ENCODE measurements at places on chromosomes 12 and 14. TPM values are rescaled to one million over a fixed set of nuclear protein-coding genes. Genes with fewer than 3 reads are reported as not detected.

Gene NANOG
- not detected for total RNA-seq

Gene KTN1
- total RNA-seq, result 55.8 TPM

Gene NEUROD4
- not detected for total RNA-seq

Gene OAS2
- 9.0 TPM for total RNA-seq

Gene RAB5B
- 60.7 TPM for total RNA-seq

- no peak overlapping the region for H3K4me3 ChIP-seq
- DNase-seq, result no peak
Observed at GRCh38 chr12:96360550-96360949, 39.7 kb downstream of the CDK17 start.

- H3K36me3 ChIP-seq, result no peaks in the 10 kb centered on the region
- H3K27ac ChIP-seq, result no peak overlapping the region
- H3K27me3 ChIP-seq, result no peaks in the 10 kb centered on the region
- no peak overlapping the region for H3K4me3 ChIP-seq
- H3K4me1 ChIP-seq, result no peaks in the 10 kb centered on the region
Observed at GRCh38 chr14:35297706-35298105, 5.5 kb downstream of the PSMA6 start.

DNA sequence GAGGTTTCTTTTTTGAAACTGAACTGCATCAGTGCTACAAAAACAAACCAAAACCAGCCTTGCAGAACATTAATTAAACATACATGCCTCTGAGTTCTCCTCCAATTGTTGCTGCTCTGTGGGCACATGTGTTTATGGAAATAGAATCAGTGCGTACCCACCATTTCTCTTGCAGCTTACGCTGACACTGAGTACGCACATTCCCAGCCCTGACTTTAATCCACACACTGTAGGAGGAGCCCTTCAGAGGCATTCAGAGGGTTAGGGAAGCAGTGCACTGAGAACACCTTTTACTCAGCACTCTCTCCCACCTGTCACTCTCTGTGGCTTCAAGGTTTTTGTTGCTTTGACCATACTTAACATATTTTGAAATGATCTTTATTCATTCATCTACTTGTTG lies 250.5 kb upstream of the PWP1 start:
- no peaks in the 10 kb centered on the region for H3K27me3 ChIP-seq
- no peak overlapping the region for H3K4me3 ChIP-seq
- H3K27ac ChIP-seq, result no peak overlapping the region
- no peaks in the 10 kb centered on the region for H3K36me3 ChIP-seq

- H3K36me3 ChIP-seq, result no peaks in the 10 kb centered on the region
- peak within 1 kb of the TSS; percentile 73 for H3K4me3 ChIP-seq
- peaks cover 8% of the 10 kb centered on the region for H3K4me1 ChIP-seq
- peak within 1 kb of the TSS; percentile 80 for H3K27ac ChIP-seq
- H3K27me3 ChIP-seq, result no peaks in the 10 kb centered on the region
- no peak for DNase-seq
Observed at GRCh38 chr12:49367381-49368239, at the start of gene SPATS2. TSS of gene SPATS2 (plus strand) at chr12:49367462. CDS start at chr12:49461013, 93,551 bp downstream.

DNA sequence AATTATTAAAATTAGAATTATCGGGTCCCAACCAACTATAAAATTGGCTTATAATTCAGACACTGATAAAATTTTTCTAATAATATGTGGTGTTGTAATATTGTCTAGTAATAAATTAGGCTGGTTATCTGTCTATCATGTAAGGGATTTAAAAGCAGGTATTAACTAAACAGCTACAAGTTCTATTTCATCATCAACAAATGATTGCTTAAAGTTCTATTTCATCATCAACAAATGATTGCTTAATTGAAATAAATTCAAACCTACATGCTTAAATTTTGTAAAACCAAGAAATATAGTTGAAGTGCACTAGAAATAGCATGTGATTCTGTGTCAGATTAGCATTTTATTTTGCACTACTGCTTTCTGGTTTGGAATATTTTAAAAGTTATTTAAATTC lies 34.1 kb downstream of the SLCO1A2 start:
- H3K27me3 ChIP-seq, result no peaks in the 10 kb centered on the region
- no peak overlapping the region for H3K27ac ChIP-seq
- H3K36me3 ChIP-seq, result no peaks in the 10 kb centered on the region
- DNase-seq, result no peak

- no peak overlapping the region for H3K27ac ChIP-seq
- no peak for DNase-seq
- no peaks in the 10 kb centered on the region for H3K36me3 ChIP-seq
- no peaks in the 10 kb centered on the region for H3K4me1 ChIP-seq
- no peaks in the 10 kb centered on the region for H3K27me3 ChIP-seq
- no peak overlapping the region for H3K4me3 ChIP-seq
Observed at GRCh38 chr12:31274520-31275300, 51.2 kb downstream of the SINHCAF start.

DNA sequence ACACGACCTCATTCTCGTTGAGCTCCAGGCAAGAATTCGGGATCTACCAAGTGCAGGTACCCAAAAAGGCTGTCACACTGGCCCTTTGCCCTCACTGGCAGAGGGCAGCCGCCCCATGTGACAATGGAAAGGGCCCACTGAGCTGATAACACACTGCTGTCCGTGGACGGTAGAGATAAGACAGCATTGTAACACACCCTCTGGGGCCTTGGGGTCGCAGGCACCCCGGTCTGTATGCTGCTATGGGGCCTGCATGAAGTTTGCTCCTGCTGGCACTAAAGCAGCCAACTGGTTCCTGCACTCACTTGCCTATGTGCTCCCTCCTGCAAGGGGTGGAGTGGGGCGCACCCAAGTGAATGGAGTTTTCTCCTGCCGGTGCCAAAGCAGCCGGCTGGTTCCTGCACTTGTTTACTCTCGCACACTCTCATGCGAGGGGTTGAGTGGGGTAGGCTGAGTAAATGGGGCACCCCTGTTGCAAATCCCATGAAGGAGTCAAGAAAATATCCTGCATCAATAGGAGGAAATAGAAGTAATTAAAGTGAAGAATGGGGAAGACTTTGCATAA lies 477.9 kb downstream of the ATP23 start:
- no peaks in the 10 kb centered on the region for H3K36me3 ChIP-seq
- DNase-seq, result no peak
- no peak overlapping the region for H3K4me3 ChIP-seq
- no peaks in the 10 kb centered on the region for H3K4me1 ChIP-seq
- no peaks in the 10 kb centered on the region for H3K27me3 ChIP-seq

GRCh38 chr12:47773858-47774580 lies 981 bp downstream of the SLC48A1 start:
- DNase-seq, result no peak
- H3K4me3 ChIP-seq, result peak overlapping the region; percentile 99
- H3K36me3 ChIP-seq, result no peaks in the 10 kb centered on the region
- no peaks in the 10 kb centered on the region for H3K27me3 ChIP-seq
- peaks cover 6% of the 10 kb centered on the region for H3K4me1 ChIP-seq

- no peaks in the 10 kb centered on the region for H3K4me1 ChIP-seq
- H3K36me3 ChIP-seq, result no peaks in the 10 kb centered on the region
Observed at GRCh38 chr14:57610631-57611030, 117.0 kb upstream of the CCDC198 start.

- H3K27me3 ChIP-seq, result no peaks in the 10 kb centered on the region
- DNase-seq, result no peak
- no peak overlapping the region for H3K4me3 ChIP-seq
- H3K36me3 ChIP-seq, result no peaks in the 10 kb centered on the region
- no peaks in the 10 kb centered on the region for H3K4me1 ChIP-seq
Observed at GRCh38 chr12:115870021-115870420, 407.5 kb downstream of the MED13L start.

- H3K27ac ChIP-seq, result no peak overlapping the region
- H3K4me1 ChIP-seq, result no peaks in the 10 kb centered on the region
- H3K27me3 ChIP-seq, result no peaks in the 10 kb centered on the region
- H3K4me3 ChIP-seq, result no peak overlapping the region
- DNase-seq, result no peak
- H3K36me3 ChIP-seq, result no peaks in the 10 kb centered on the region
Observed at GRCh38 chr12:131454418-131455217, 256.3 kb upstream of the SFSWAP start.

DNA sequence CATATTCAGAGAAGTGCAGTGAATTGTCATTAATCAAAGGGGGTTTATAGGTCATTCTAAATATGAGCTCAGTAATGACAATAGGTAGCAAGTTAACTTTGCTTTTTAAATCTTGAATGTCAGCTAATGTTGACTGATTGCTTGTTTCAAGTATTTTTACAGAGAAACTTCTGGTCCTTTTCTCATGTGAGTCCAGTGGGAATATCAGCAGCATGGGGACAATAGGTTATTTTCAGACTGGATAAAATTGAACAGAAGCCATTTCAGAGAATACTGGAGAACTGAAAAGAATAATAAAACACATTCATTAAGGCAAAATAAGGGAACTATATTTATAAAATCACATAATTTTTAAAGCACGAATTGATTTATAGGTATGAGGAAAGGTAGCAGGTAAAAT lies 78.7 kb downstream of the FUT8 start:
- no peaks in the 10 kb centered on the region for H3K4me1 ChIP-seq
- H3K27ac ChIP-seq, result no peak overlapping the region
- no peak for DNase-seq
